ENCODE measurements at places on chromosomes 12 and 14. TPM values are rescaled to one million over a fixed set of nuclear protein-coding genes. Genes with fewer than 3 reads are reported as not detected.

TMEM229B gene
- 1.2 TPM for total RNA-seq

LPAR5 gene
- not detected for total RNA-seq

SH2B3 gene
- total RNA-seq: 68.4 TPM

MYH7 gene
- not detected for total RNA-seq

DAO gene
- not detected for total RNA-seq

FAM181A gene
- not detected for total RNA-seq

DYRK2 gene
- total RNA-seq: 38.1 TPM

COX8C gene
- not detected for total RNA-seq
